NCI-H69 (cell line): ENCODE measurements at places on chromosomes 16 and 17.

- DNase-seq: no peak
Observed at GRCh38 chr17:2386400-2387085, 14.3 kb downstream of the MNT start.

- DNase-seq: no peak
Observed at GRCh38 chr16:53068423-53068833, 13.6 kb downstream of the CHD9 start.

GRCh38 chr17:53896047-53896446 is 73.3 kb downstream of the KIF2B start:
- no peak for DNase-seq

- DNase-seq: peak; percentile 83
Observed at GRCh38 chr17:82399601-82400101, 18.5 kb upstream of the HEXD start.

GRCh38 chr16:10641555-10641952 is 53.2 kb downstream of the TEKT5 start:
- no peak for DNase-seq

DNA sequence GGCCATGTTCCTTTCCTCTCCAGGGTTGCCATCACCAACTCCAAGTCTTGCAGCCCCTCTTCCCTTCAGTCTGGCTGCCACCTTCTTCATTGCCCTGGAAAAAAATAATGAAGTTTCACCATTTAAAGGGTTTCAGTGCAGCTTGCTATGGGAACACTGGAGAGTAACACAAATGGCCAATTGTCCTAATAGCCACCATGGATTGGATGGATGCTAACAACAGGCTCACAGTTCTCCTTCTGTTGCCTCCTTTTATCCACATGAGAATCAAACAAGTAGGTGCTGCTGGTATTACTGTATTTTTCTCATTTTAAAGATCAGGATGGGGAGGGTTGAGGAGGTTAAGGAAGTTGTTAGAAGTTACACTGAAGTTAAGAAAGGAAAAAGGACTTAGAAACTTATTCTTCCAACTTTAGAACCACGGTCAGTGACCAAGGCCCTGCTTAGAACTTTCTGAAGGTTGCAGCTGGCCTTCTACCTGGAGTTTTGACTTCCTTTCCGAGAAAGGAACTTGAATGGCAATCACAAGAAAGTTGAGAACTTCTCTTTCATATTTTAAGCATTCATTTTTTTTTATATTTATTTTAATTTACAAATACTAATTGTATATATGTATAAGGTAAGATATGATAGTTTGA is 198.0 kb upstream of the MAF start:
- no peak for DNase-seq

DNA sequence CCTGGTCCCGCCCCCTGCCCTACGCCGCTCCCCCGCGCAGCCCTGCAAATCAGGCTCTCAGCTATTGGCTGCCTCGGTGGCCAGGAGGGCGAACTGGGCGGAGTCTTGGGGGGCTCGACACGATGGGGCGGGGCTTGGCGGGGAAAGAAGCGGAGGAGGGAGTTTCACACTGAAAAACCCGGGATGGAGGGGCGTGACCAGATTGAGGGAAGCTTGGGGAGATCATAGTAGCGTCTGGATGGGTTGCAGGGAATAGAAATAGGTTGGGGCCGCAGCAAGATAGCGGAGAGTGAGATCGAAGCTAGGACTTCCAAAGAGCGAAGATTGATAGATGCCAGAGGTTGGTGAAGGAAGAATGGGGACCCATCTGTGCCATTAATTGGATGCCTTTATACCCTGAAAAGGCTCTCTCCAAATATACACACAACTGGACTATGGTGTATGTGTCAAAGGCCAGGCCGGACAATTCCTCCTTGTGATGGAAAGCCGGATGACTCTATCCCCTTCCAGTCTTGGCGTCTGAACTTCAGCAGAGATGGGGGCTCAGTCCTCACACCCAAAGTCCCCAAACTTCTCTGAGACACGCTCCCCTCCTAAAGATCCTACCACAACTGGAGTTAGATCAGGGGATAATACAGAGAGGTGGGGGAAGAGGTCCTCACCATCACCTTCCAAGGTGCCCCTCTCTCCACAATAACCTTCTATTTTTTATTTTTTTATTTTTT is 376 bp upstream of the STAC2 start:
- DNase-seq: peak; percentile 96

- DNase-seq: peak; percentile 24
Observed at GRCh38 chr17:47879028-47879585, 16.9 kb upstream of the SP2 start.

DNA sequence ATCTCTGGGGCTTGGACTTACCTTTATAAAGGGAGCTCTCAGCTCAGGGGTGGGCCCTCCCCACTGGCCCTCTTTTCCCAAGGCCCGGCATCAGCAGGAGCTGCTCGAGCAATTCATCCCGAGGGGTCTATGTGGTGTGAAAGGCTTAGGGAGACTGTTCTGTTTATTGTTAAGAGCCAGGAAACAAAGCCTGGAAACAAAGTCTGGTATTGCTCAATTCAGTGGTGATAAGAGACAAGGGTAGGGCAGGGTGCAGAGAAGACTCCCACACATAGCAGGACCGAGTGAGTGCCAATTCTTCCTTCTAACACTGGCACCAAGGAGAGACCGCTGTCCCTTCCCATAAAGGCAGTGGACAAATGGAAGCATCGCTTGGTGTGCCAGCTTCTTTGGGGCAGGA is 750.7 kb downstream of the KCNJ18 start:
- no peak for DNase-seq

GRCh38 chr17:82868715-82869131 is 28.9 kb upstream of the ZNF750 start:
- DNase-seq: no peak

GRCh38 chr16:11488304-11488703 is 98.4 kb downstream of the LITAF start:
- DNase-seq: no peak
